AG04449 (cell line): ENCODE measurements at places on chromosomes 2 and 18.

GRCh38 chr2:143949121-143949848 lies 570.6 kb downstream of the ZEB2 start:
- DNase-seq, result no peak

GRCh38 chr2:171487803-171488259 lies 34.4 kb upstream of the CYBRD1 start:
- no peak for DNase-seq

DNA sequence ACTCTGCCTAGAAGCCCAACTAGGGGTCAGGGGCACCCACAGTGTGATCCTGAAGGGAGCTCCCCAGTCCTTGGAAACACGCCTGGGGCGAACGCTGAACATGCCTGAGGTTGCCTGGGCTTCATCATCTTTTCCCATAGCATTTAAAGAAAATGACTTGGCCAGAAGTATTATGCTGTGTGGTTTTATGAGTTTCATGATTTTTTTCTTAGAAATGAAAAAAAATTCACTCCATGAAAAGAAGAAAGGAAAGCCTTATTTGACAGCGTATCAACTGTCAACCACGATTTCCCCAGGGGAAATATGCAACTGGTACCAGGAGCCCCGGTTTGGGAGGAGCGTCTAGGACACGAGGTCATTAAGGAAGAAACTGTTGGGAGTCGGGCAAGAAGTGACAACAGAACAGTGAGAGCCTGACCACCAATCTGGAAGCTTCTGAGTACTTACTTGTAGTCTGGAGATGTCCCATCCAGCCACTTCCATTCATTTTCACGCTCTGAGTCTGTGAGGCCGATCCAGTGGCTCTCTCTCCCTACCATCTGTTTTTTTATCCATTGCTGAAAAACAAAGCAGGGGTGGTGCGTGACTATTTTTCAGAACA lies 63.5 kb upstream of the THOC1 start:
- DNase-seq, result no peak

DNA sequence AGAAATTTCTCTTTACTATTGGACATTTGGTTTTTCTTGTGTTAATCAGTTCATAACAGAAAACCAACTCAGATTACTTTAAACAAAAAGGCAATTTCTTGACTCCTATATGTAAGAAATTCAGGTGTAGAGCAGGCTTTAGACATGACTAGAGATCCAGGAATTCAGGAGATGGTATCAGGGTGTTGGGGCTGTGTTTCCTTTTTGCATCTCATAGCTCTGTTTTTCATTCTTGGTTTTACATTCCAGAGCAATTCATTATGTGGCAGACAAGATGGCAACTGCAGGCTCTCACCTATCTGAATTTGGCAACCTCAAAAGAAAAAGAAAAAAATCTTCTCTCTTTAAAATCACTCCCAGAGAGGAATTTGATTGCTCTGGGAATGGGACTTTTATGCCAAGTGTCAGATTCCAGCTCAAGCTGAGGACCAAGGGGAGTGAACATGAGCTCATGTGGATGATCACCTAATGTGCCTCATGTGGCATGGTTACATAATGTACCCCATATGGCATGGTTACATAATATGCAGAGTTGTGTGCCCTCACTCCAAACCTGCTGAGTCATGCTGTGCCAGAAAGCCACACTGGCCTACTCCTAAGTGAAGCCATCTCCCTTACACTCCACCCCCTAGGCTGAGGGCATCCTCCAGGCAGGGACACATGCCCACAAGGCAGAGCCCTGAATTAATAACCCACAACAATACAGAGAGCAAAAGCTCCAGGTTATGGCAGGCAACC lies 282.7 kb downstream of the MBD2 start:
- DNase-seq, result no peak

DNA sequence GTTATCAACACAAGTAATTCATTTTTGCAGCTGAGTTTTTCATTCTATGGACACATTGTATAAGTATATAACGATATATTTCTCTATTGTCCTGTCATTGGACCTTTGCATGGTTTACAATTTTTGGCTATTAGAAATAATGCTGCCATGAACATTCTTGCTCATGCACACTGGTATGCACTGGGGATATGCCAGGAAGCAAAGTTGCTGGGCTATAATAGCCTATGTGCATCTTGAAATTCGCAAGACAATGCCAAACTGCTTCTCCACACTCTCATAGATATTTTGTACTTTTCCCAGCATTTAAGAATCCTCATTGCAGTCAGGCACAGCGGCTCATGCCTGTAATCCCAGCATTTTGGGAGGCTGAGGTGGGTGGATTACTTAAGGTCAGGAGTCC lies 852.6 kb upstream of the ID2 start:
- DNase-seq, result no peak

DNA sequence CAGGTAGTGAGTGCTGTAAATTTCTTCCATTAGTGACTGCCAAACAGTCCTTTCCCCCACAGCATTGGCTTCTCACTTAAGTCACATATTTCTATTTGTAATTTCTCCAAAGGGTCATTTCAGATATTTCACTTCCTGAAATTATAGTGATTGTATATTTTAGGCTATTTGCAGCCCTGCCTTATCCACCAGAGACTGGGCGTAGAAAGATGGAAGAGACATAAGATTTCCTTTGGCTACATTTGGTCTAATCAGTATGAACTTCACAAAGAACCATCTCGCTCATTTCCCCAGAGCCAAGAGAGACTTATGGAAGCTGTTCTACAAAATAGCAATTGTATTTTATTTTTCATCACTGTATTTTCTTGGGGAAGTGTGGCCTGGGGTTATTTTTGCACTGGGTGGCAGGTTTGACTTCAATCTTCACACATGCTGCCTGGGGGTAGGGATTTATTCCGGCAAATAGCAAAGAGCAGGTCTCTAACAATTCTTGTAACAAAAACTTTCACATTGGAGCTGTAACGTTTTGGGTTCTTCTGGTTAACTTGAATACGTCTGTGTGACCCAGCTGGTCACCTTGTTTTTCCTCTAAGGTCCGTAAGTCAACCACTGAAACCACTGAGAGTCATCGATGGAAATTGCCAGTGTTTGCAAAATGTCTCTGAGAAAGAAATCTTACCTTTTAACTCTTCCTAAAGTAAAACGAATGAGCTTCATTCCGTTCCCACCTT lies 170.6 kb upstream of the SERPINE2 start:
- DNase-seq, result no peak

DNA sequence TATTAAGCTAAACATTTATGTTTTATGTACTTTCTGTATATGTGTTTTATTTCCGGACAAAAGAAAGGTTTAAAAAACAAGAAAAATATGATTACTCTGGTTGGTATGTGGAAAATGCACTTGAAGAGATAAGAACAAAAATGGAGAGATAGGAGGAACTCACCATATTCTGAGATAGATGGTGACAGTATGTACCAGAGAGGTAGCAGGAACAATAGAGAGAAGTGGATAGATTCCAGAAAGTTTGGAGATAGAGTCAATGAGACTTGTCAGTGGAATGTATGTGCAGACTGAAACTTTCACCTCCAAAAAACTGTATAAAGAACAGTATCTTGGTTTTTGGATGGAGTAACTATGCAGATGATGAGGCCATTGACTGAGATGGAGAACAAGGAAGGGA lies 105.6 kb upstream of the FSHR start:
- DNase-seq, result no peak

GRCh38 chr2:176534798-176535466 lies 265.7 kb downstream of the MTX2 start:
- DNase-seq, result peak; percentile 62

DNA sequence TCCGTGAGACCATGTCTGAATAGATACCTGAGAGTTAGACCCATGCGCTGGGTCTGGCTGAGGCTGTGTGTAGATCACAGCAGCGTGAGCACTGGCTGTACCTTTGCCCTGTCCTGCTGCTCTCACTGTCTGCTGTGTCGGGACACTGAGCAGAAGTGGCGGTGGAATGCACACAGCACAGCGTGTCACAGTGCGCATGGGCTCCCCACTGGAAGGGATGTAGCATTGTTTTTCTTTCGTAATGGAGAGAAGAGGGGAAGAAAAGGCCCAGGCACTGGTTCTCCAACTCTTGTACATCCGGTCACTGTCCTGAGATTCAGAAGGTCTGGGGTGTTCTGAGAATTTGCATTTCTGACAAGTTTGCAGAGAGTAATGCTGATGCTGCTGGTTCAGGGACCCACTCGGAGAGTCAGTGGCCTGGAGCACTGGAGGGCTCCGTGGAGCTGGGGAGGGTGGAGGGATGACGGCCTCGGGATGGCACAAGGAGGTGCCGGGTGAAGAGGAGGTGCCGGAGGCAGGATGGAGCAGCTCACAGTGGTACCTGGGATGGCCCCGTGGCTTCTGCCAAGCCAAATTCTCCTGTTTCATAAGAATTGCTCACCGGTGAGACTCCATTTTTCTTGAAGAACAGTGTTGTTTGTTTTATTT lies 252.8 kb downstream of the LDLRAD4 start:
- no peak for DNase-seq

DNA sequence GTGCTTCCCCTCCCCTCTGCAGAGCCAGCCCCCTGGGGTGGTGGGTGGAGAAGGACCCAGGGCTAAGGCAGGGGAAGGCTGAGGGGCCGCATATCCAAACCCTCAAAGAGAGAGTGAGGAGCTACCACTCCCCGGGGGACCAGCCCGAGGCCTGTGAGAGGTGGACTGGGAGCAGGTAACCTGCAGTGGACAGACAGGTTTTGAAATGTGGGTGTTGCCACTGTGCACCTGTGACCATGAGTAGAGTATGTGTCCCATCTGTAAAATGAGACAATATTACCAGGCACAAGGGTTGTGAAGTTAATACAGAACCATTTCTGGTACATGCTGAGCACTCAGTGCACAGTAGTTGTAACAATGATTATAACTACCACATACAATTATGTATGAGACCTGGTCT lies 51.2 kb upstream of the POMC start:
- DNase-seq, result no peak

DNA sequence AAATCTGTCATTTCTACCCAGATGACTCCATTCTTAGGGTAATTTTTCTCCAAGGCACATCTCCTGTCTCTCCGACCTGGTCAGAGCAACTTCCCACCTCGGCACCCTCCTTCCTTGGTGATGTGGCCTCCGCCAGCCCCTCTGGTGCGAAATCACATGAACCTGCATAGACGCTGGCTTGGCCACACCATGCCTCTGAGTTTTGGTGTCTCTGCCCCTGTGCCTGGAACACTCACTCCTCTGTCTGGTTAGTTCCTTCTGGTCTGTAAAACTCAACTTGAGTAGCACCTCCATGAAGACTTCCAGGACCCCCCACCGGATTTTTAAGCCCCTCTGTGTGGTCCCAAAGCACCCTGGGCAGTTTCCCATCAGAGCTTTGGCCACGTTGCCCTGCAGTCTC lies 83.2 kb upstream of the OTOS start:
- no peak for DNase-seq

- DNase-seq, result no peak
Measured at GRCh38 chr2:20179755-20180594, 45.0 kb downstream of the SDC1 start.

DNA sequence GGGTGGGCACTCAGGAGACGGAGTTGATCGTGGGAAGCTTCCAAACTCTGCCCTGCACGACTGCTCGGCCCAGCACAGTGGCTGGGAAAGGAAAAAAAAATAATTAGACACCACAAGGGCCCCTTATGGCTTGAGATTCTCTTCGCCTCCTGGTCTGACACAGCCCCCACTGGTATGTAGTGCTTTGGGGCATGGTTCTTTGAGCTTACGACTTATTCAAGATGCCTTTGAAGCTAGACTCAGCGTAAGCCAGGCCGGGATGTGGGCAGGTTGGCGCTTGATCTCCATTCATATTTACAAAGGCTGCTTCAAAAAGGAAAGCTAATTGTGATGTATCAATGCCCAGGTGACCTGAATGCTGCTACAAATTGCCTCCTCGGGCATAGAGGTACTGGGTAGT lies 50.5 kb downstream of the CXCR4 start:
- DNase-seq, result no peak

- no peak for DNase-seq
Measured at GRCh38 chr2:48322251-48322650, 207.7 kb upstream of the STON1 start.

DNA sequence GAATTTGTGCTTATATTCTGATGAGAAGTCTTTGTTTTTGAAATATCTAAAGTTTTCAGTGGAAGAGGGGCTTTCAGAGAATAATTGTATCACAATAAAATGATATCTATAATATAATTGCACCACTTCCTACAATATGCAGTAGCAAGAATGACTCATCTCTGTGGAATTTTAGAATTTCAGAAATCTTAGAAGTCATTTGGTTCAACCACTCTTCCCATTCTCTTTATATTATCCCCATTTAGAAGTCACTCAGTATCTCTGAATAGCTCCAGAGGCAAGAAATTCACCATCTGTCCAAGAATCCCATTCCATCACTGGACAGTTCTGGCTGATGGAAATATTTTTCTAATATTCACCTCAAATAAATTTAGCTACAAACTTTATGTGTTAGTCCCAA lies 59.3 kb upstream of the CCDC68 start:
- DNase-seq, result no peak
